ENCODE measurements at places on chromosomes 6 and 20. TPM values are rescaled to one million over a fixed set of nuclear protein-coding genes. Genes with fewer than 3 reads are reported as not detected.

Gene FAM83B
- total RNA-seq: not detected

Gene SEC23B
- total RNA-seq: 47.5 TPM

Gene EDN3
- total RNA-seq: not detected

Gene GTSF1L
- total RNA-seq: not detected

Gene CLPSL2
- not detected for total RNA-seq

Gene NPEPL1
- total RNA-seq: 23.3 TPM

Gene TAB2
- total RNA-seq: 13.5 TPM

Gene SMIM26
- 75.6 TPM for total RNA-seq

Gene PI3
- total RNA-seq: not detected

Gene REM1
- total RNA-seq: 0.09 TPM
